GM18507 (cell line): ENCODE measurements at places on chromosomes 11 and 22.

DNA sequence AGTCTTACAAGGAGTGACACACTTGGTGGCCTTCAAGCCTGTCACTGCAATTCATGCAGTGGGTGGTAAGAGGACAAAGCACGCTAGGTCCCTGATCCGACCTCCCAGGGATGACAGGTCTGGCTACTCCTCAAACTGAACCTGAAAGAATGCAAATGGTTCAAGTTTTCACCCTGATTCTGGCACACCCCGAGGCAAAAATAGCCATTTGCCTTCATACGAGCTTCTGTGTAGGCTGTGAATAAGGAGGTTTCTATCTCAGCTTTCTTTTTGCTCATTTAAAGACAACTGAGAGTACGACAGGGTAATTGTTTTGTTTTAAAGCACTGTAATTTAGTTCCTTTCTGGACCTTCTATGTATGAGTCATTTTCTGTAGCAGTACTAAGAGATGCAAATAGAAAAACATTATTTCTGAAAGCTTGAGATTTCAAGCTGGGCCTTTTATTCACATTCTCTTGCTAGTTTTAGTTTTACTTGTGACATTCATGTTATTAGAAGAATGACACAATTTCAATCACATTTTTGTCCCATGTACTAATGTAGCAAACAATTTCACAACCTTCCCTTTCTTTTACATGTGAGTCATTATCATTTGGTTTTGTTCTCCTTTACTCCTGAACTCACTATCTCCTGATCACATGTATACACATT is 56.6 kb upstream of the FDX1 start:
- DNase-seq = no peak

- DNase-seq = no peak
These were observed 63.0 kb upstream of the NUP160 start for GRCh38 chr11:47911149-47911548.

DNA sequence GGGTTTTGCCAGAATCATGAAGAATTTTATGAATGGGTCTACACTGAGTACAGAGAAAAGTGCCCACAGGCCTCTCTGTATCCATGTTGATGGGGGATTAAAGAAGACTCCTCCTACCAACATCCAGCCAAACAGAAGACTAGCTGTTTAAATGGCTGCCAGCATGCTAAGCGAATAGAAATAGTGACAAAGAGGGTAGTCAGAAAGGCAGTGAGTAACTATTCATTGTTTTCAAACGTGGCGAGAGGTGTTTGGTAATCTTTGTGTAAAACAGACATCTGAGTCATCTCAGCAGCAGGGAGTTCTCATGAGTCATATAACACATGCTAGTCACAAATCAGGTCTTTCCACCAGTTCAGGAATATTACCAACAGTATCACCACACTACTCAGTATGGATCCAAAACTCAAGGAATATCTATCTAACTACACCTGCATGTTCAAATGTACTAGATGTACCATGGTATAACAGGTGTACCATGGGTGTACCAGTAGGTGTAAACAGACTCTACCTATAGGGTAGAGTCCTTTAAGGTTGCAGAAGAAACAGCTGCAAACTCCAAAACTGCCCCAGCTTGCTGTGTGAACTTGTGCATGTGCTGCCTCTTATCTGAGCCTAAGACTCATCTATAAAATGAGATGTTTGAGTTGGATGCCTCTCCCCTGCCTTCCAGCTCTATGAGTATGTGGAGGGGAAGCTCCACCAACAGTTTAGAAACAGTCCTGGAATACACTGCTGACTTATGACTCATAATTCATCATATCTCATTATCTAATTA is 82.0 kb downstream of the SLC1A2 start:
- no peak for DNase-seq

DNA sequence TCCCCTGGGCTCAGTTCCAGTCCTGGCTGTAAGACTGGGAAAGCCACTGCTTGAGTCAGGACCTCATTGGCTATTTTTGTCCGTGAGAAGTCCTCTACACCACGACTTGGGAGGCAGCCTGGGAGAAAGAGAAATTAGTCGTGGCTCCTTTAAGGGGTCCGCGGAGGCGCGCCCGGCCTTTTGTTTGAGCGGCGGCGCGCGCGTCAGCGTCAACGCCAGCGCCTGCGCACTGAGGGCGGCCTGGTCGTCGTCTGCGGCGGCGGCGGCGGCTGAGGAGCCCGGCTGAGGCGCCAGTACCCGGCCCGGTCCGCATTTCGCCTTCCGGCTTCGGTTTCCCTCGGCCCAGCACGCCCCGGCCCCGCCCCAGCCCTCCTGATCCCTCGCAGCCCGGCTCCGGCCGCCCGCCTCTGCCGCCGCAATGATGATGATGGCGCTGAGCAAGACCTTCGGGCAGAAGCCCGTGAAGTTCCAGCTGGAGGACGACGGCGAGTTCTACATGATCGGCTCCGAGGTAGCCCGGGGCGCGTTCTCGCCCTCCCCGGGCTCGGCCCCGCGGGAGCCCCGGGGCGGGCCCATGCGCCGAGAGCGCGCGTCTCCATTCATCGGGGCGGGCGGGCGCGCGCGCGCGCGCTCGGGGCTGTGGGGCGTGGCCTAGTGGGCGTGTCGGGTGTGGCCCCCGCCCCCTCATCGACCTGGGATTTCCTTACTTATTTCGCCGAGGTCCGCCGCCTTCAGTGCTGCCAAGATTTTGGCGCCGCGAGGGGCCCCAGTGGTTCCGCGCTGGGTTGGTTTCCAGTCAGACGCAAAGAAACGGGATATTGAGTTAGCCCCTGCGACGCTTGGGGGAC is at the start of gene SMARCB1:
Gene SMARCB1, plus strand, starts transcription at position 215 of the 848 bp plus-strand sequence. Its CDS starts 204 bp downstream, at position 419.
- DNase-seq = peak; percentile 89

- DNase-seq = no peak
These were observed 17.8 kb upstream of the FXYD2 start for GRCh38 chr11:117842131-117842941.

GRCh38 chr11:68215087-68215445 is 2.0 kb upstream of the KMT5B start:
- no peak for DNase-seq

DNA sequence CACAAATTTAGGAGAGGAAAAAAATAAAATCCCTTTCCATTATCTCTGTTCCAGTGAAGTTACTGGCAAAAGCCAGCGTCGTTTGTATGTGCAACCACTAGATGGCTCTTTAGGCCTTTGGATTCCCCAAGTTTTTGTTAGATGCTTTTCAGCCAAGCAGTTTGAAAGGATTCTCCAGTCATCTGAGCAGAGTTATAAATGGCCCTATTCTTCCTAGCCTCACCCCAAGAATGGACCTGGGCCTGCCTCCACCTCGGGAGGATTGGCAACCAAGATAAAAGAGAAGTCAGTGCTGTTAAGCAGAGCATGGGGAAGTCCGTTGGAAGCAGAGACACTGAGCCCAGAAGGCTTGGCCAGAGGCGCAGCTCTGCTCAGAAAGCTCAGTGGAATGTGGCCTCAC is 15.4 kb downstream of the FAM181B start:
- no peak for DNase-seq

GRCh38 chr11:123682696-123683410 is 28.4 kb upstream of the SCN3B start:
- no peak for DNase-seq

- DNase-seq = no peak
These were observed 37.7 kb upstream of the GNB1L start for GRCh38 chr22:19892257-19892879.

- DNase-seq = no peak
These were observed 17.1 kb downstream of the TUBGCP6 start for GRCh38 chr22:50227579-50228215.

DNA sequence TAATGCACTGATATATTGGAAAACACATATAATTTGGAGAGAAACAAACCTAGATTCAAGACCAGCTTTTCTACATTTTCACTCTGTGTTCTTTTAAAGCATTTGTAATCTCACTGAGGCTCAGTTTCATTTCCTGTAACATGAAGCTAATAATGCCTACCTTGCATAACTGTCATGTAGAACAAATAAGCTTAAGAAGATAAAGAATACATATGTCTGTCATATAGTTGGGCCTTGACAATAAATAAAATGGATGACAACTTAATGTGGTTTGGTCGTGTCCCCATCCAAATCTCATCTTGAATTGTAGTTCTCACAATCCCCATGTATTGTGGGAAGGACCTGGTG is 35.2 kb upstream of the FIBIN start:
- DNase-seq = no peak

DNA sequence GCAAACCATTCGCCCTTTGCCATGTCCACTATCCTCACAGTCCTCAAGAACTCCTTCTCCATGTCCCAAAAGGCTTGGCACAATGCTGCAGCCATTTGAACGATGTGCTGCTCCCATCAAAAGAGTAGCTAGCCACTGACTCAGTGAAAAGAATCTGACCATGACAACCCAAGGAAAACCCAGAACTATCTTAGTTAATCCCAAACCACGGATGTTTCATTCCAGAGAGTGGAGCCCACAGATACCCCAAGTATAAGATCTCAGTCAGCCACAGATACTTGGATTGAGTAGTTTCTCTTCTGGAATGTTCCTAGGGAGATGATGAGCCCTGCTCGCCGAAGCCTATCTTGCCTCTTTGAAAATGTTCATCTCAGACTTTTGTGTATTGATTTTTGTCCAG is 176.9 kb downstream of the NAV2 start:
- DNase-seq = no peak

DNA sequence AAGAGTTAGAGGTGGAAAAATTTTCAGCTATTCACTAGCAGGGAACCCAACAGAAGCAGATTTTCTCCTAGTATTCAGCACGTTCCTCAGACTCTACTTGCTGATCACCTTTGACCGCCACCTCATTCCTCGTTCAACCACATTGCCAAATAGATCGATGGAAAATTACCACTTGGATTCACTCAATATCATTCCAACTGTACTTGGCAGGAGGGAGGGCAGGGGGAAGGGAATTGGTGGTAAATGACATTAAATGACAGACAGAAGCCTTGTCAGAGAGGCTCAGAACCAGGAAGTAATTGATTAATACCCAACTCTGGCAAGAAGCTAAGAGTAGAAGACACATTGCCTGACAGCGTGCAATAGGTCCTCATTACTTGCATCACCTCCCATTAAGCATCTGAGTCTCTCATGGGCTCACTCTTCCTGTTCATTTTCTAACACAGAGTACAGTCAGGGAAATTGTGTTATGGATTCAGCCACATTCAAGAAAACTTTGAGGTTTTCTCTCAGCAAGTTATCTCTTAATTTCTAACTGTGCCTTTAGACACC is 240.5 kb upstream of the FAT3 start:
- DNase-seq = no peak

DNA sequence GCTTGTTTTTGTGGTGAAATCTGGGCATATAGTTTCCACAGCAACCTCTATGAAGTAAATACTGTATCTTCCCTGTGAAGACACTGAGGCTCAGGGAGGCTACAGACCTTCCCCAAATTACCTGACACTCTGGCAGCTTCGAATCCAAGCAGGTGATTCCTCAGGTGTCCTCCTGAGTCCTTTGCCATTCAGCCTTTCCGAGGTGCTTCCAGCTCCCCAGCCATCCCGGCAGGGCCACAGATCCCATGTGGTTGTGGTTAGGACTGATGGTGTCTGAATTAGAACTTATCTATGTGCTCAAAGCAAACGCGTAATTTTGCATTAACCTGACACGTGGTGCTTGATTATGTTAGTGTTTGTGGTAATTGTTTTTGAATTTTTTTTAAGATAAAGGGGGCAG is 785.6 kb downstream of the BRD1 start:
- DNase-seq = no peak

DNA sequence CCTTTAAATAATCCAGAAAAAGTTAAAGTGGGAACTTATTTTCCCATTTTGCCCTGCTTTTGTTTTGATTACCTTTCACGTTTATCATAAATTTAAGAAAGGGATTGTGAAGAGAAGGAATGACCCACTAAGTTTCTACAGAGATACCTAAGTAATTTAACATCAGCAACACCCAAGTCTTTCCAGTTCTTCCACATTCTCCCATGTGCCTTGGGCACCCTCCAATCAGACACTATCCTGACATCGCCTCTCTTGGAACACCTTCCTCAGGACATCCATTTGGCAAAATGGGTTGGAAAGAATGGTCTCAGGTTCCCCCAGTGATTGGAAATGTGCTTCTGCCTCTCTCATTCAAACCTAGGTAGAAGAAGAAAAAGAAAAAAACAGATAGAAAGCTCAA is 6.3 kb downstream of the BBOX1 start:
- no peak for DNase-seq

DNA sequence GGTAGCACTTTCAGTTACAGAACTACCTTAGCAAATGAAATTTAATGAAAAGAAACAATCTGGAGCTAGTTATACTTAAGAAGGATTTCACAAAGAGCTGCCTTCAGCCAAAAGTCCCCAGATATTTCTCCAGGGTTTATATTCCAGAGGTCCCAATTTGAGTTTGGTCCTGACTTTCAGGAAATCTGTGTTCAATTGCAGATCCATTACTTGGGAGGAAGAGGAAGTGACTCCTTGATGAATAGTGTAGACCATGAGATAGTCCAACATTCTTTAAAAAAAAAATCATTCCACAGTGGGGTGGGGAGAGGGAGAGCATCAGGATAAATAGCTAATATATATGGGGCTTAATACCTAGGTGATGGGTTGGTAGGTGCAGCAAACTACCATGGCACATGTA is 117.6 kb upstream of the ARHGAP20 start:
- DNase-seq = no peak

DNA sequence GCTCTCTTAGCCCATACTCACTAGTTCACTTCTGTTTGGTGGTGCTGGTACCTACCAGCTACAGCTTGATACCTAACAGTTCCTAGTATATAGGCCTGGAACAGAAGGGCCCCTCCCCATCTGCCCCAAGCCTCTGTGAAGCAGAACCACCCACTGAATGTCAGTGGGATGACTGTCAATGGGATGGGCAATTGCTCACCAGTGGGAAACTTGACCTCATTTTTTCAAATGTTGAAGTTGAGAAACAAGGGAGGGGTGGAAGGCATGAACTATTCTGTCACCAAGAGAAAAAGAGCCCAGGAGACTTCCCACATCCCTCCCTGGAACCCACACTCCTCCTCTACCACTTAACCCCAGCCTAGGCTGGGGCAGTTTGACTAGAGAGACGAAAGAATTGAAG is at the start of gene NLRP10:
Gene NLRP10, minus strand, starts transcription at position 62 of the 400 bp plus-strand sequence. CDS start 1,952 bp downstream, outside the sequence.
- no peak for DNase-seq

GRCh38 chr11:103529181-103529684 is 420.0 kb downstream of the DYNC2H1 start:
- DNase-seq = no peak

- no peak for DNase-seq
These were observed 25.4 kb downstream of the MS4A10 start for GRCh38 chr11:60810569-60810968.

- DNase-seq = peak; percentile 1
These were observed 20.2 kb downstream of the BPIFC start for GRCh38 chr22:32444068-32444467.

DNA sequence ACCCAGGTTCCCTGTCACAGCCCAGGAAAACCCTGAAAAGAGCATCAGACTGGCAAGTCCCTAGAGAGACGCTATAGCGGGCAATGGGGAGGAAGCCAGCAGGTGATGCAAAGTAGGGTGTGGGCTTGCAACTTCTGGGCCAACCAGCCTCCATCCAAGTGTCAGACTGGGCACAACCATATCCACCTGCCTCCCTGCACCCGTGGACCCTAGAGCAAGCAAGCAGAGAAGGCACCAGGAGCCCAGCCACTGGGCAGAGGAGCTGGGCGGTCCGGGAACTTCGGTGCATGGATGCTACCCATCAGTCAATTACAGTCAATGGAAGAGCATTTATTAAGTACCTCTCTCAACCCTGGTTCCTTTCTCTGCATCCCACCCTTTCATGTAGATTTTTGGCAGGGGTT is 2.8 kb downstream of the NECTIN1 start:
- no peak for DNase-seq
